Body of pancreas (tissue), 4 donors: ENCODE measurements at places on chromosomes 13 and 19. TPM values are rescaled to one million over a fixed set of nuclear protein-coding genes. Genes with fewer than 3 reads are reported as not detected.

The NCAN gene
- total RNA-seq = not detected

The IGLON5 gene
- not detected for total RNA-seq

The CHERP gene
- total RNA-seq = 34.9 TPM

The ZNF382 gene
- total RNA-seq = 3.1 TPM

The VMAC gene
- total RNA-seq = 12.5 TPM

The ITGBL1 gene
- 1.3 TPM for total RNA-seq

The PSG6 gene
- not detected for total RNA-seq

The CGB3 gene
- not detected for total RNA-seq

The B3GNT3 gene
- total RNA-seq = 6.0 TPM

DNA sequence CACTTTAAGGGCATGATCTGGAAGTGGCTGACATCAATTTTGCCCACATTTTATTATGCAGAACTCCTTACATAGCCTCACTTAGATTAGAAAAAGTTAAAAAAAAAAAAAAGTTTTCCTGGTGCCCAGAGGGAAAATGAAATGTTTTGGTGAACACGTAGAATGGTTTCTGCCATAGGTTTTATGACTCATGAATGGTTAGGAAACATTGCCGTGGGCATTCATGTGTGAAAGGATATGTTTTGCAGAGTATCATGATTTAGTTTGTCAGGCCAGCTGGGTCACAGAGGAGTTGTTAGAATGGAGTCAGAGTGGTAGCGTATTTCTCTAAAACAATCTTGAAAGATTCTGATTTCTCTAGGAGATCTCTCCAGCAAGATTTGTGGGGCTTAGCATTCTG, 133.8 kb downstream of the MRPL57 start:
- no peak for DNase-seq

DNA sequence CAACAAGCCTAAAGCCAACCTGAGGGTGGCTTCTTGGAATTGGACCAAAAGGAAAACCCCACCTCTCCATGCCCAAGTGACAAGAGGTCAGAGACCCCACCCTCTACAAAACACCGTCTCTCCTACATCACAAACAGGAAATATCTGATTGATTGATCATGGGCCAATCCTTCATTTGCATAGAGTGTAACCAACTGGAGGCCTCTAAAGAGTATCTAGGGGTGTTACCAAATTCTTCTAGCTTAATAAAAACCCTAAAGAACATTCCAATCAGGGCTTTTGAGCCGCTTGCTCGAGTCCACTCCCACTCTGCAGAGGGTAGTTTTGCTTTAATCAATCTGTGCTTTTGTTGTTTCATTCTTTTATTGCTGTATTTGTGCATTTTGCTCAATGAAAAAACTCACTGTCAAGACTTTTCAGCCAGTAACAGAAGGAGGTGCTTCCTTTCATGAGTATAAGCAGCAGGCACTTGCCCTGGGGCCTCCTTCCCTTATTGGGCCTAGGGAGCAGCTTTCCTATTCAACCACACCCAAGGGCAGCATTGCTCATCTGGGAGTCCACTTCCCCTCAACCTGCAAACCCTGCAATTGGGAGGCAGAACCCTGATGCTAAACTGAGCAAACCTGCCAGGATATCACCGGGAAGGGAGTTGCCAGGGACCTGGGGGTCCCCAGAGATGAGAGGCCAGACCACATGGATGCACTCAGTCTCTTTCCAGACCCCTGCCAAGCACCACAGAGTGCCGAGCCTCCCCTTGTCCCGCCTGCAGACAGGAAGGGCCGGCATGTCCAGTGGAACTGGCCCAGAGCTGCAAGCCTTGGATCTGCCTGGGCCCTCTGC, 154.3 kb upstream of the VSTM2B start:
- DNase-seq = no peak

DNA sequence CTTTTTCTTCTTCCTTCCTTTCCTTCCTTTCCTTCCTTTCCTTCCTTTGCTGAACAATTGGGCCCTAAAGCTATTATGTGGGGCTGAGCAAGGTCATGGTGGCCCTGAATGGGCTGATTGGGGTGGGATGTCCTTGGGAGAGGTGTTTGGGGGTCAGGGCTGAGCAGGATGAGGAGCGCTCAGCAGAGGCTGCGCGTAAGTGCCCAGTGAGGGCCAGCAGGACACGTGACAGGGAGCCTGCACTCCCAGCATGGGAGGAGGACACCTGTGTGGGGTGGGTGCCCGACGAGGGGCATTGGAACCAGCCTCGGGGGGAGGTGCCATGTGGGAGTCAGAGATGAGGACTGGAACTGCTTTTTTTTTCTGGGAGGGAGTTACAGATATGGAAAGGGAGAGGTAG, 5.4 kb upstream of the LGALS7 start:
- no peak for DNase-seq

DNA sequence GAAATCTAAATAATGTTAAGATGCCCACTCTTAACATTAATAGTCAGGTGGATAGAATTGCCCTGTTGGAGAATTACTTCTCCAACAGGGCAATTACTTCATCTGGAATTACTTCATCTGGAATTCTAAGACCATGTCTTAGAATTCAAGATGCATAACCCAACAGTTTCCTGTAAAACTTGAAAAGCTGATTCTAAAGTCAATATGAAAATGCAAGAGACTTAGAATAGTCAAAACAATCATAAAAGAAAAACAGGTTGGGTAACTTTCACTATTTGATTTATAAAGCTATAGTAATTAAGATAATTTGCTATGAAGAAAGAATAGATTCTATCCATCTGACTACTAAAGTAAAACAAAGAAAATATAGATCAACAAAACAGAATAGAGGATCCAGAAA, 75.2 kb downstream of the ABCC4 start:
- no peak for DNase-seq

DNA sequence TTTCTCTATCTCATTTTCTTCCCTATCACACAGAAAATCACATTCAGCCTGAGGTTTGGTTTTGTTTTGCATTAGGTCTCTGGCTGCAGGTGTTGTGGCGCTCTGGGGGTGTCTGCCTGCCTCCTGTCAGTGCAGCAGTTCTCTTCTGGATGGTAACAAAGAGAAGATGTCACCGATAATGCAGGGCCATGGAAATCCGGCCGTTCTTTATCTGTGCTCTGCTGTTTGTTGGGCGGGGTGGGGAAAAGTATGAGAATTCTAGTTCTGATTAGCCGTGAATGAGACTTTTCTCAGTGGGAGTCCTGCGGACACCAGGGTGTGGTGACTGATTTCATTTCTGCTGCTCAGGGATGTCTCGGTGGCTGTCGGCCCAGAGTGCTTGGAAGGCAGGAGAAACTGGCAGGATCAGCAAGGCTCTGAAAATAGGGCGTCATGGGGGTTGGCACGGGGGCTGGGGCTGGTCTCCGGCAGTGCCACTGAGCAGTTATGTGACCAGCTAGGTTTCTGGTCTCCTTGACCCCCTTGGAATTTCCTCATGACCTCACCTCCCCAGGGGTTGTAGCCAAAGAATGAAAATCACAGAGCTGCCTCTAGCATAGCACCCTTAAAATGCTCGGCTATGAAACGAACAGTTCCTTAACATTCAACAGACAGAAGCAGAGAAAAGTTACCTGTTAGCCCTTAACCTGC, 5.0 kb downstream of the RNF113B start:
- DNase-seq = peak; percentile 33

GRCh38 chr13:86601351-86601750, 802.1 kb upstream of the SLITRK6 start:
- DNase-seq = no peak

GRCh38 chr13:35888981-35889380, 242.2 kb downstream of the DCLK1 start:
- no peak for DNase-seq

- DNase-seq = no peak
Measured at GRCh38 chr19:50902640-50903039, 8.6 kb downstream of the KLK4 start.

- no peak for DNase-seq
Measured at GRCh38 chr13:46339035-46339666, 47.9 kb downstream of the RUBCNL start.

- DNase-seq = peak; percentile 15
Measured at GRCh38 chr13:23547000-23547590, 23.1 kb upstream of the TNFRSF19 start.

GRCh38 chr19:15613338-15613737, 1.7 kb upstream of the CYP4F8 start:
- no peak for DNase-seq

DNA sequence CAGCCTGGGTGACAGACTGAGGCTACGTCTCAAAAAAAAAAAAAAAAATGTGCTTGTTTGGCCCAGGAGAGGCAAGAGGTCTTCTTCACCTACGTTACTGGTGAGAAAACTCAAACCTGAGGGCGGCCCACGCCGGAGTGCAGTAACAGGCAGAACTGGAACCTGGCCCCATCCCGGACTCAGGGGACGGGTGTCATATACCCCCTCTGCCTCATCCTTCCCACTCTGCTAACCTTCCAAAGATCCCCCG, 414 bp upstream of the ADAT3 start:
- DNase-seq = no peak

- no peak for DNase-seq
Measured at GRCh38 chr13:85074543-85075313, 724.5 kb downstream of the SLITRK6 start.

GRCh38 chr19:8544168-8544567, 30.2 kb upstream of the ZNF414 start:
- no peak for DNase-seq

DNA sequence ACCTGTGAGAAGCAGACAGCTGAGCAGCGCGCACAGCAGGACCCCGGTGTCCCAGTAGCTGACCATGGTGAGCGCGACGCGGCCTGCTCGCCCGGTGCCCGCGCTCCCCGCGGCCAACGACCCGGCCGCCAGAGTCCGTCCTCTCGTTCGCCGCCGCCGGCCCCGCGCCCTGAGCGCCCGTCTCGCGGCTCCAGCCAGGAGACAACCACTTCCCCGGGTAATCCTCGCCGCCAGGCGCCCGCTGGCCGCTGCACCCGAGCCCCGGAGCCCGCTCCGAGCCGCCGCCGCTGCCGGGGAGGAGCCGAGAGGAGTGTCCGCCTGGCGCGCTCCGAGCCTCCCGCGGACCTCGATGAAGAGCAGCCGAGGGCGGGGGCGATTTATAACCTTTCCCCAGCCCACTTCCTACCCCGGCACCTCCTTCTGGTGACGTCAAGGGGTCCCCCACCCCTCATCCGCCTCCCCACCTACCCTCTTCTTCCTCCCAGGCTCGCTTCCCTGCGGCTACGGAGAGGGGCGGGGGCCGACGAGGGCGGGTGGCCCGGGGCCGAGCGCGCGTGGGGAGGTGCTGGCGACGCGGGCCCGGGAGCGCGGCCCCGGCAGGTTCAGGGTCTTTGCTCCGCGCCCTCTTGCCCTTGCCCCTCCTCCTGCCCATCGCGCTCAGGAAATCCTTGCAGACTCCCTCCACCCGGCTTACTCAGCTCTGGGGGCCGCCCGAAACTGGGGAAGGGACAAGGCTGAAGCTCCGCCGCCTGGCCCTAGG, at the start of gene FLT1:
Gene FLT1 (minus strand): TSS at position 351 of the 760 bp plus-strand sequence. CDS start 285 bp downstream, at position 66.
- no peak for DNase-seq

GRCh38 chr13:73189362-73189761, 130.6 kb downstream of the KLF5 start:
- no peak for DNase-seq

GRCh38 chr19:12133069-12133468, 7.1 kb downstream of the ZNF20 start:
- no peak for DNase-seq

GRCh38 chr13:40120288-40120687, 464.8 kb downstream of the COG6 start:
- no peak for DNase-seq

DNA sequence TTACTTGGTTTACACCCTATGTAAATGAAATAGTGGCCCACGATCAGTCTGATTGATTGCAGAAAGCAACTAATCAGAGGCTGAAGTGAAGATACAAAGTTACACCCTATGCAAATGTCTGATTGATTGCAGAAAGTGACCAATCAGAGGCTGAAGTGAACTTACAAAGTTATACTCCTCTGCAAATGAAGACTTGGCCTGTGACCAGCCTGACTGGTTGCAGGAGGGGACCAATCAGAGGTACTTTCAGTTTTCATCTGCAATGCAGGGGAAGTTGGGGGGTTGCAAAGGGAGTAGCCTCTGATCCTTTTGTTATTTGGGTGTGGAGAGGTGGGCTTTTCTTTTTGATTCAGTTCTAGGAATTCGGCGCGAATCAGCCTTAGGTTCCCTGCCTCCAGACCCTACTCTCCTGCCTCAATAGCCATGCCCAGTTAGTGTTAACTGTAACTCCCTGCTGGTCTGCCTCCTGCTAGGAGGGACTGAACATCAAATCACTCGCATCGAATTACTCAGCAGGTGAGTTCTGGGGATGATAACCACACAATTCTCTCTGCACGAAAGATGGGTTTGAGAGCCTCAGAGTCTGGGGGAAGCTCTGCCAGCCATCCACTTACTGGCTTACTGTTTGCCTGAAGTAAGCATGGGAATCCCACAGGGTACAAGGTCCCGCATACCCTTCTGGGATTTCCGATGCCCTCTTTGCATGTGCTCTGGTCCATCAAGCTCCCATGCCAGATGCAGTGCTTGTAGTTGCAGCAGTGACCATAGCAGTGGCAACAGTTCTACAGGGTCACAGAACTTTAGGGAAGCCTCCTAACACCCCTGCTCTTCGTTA, 7.5 kb downstream of the ARL11 start:
- no peak for DNase-seq

GRCh38 chr13:50130123-50130946, 115.1 kb downstream of the KCNRG start:
- DNase-seq = peak; percentile 13

DNA sequence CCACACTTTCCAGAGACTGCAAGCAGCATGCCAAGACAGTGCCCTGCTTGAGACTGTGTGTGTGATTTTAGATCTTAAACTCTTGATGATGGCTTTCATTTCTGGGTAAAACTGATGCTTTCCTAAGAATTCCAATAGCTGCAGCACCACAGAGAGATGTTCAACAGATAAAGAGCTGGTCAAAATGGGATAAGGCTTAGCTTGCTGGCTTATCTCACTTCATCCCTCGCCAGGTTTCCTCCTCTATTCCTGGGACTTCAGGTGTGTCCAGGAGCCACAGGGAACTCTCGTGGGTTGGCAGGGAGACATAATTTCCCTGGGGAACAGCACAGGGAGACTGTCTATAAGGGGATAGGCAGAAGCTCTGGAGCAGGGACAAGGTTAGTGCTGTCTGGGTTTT, 137.3 kb downstream of the KCTD15 start:
- no peak for DNase-seq

GRCh38 chr13:74562381-74562780, 428.2 kb upstream of the KLF12 start:
- DNase-seq = no peak
